ENCODE measurements at places on chromosomes 16 and 17. TPM values are rescaled to one million over a fixed set of nuclear protein-coding genes. Genes with fewer than 3 reads are reported as not detected.
A peak's percentile ranks its signal among the peaks of the same experiment; 100 is the strongest.

GRCh38 chr16:18024611-18025010 lies 311.9 kb downstream of the NPIPA8 start:
- DNase-seq, result no peak

- no peak for DNase-seq
Measured at GRCh38 chr17:55873017-55873758, 122.3 kb downstream of the PCTP start.

GRCh38 chr16:64933885-64934284 lies 188.0 kb downstream of the CDH11 start:
- DNase-seq, result no peak

GRCh38 chr17:78252111-78252634 lies 20.7 kb downstream of the TMEM235 start:
- DNase-seq, result peak; percentile 54

DNA sequence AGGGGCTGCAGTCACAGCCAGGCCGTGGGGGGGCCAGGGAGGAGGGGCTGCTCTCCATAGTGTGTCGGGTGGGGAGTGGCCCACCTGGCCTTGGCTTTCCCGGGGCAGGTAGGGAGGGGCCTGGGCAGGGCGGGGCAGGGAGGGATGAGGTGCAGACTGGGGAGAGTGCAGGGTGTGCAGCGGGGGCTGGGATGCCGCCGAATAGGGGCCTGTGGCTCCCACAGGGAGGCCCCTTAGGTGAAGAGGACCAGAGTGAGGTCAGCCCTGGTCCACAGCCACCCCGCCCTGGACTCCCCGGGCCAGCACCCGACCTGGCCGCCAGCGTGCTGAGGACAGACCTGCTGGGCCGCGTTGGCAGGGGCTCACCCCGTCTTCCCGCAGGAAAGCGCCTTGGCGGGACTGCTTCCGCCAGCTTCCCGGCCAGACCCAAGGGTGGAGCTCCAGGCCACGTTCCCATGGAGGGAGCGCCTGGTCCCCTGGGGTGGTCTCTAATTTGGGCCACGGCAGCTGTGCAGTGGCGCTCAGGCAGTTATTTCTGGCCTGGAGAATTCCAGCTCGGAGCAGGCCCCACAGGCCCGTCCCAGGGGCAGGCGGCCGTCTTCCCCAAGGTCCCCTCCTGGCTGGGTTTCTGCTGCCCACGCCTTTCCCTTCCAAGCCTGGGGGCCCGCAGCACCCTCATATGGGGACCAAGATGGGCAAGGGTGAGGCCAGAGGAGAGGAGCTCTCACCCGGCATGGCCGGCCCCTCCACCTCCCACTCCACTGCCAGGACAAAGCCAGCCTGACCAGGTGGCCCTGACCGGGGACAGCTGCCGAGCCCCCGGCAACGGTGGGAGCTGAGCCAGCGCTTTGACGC lies 27.9 kb downstream of the CACNA1H start:
- no peak for DNase-seq

DNA sequence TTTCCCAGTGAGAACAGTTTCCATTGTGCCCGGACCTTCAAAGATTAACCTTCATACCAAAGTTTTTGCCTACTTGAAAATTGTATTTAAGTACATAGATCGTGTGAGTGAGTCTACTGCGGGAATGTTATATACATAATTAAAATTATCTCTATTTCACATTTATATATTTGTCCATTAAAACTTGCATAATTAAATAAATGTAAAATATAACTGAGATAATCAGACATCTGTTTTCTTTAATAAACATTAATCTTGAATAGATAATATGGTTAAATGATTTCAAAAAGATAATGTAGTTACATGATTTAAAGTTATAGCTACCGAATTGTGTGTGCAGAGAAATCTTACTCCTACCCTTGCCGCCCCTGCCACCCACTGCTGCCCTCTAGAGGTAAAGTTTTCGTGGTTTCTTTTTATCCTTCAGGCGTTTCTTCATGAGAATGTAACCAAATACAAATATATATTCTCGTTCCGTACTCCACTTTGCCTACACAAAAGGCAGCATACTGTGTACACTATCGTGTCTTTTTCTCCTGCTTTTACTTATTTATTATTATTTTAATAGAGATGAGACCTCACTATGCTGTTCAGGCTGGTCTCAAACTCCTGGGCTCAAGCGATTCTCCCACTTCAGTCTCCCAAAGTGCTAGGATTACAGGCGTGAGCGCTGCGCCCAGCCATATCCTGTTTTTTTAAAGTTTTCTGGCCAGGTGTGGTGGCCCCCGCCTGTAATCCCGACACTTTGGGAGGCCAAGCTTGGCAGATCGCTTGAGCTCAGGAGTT lies 35.6 kb downstream of the RPA1 start:
- peak; percentile 34 for DNase-seq

DNA sequence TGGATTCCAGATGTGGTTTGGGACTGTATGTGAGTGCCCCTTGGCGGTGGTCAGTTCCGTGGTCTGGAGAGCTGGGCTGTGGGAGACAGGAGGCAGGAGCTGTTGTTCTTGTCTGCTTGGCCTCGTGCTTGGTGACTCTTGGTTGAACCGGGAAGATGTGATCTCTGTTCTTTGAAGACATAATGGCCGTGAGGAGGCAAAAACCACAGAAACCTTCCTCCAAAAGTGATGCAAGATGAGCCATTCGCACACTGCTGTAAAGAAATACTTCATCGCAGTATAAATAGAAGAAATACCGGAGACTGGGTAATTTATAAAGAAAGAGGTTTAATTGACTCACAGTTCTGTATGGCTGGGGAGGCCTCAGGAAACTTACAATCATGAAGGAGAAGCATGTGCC lies 128.8 kb downstream of the RAP1GAP2 start:
- no peak for DNase-seq

DNA sequence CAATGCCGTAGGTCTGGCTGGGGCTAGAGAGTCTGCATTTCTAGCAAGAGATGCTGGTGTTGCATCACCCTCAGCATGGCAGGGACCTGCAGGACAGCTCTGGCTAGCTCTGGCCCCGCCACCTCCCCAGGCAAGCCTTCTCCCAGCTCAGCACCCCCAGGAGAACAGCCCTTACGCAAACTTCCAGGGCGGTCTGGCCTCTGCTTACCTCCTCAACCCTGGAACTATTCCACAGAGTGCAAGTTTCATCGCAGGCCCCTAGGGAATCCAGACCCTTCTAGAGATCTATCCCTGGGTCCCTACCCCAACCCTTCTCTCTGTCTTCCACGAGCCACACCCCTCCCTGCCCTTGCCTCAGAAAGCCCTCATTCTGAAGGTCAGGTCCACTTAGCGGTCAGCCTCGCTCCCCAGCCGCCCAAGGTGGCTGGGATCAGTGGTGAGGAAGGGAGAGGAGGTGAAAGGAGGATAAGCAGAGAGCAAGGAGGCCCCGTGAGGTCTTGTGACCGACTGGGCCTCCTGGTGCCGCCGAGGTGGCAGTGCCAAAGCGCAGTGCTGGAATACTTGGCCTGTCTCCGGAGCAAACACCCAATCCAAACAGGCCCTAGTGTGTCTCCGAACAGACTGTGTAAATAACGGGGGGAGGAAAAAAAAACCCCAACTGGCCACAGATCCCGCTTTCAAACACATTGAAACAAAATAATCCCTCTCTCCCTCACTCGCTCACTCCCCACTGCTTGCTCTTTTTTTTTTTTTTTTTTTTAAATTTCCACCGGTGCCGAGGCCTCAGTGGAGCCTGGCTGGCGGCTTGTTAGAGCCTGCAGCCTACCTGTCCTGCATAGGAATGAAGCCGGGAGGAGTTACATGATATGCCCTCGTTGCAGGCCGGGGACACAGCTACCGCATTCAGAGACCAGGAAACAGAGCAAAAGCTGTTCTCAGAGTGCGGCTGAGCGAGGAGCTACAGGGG lies 380.9 kb downstream of the SOX9 start:
- peak; percentile 48 for DNase-seq

- DNase-seq, result no peak
Measured at GRCh38 chr16:66467611-66468010, 40.5 kb downstream of the BEAN1 start.

DNA sequence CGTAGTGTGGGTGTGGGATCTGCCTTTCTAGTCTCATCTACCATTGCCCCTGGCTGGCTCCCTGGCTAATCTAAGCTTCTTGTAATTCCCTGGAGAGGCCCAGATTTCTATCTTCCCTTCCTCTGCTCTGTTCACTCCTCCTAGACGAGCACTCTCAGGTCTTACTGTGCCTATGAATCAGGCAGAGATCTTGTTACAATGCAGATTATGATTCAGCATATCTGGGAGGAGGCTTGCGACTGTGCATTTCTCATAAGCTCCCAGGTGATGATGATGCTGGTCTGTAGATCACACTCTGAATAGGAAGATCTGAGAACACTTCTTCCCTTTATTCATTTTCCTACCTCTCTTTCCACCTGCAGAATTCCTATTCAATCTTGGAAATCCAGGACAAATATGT lies 200.1 kb downstream of the CBLN1 start:
- no peak for DNase-seq

- no peak for DNase-seq
Measured at GRCh38 chr16:10575506-10576130, 4.8 kb downstream of the EMP2 start.

DNA sequence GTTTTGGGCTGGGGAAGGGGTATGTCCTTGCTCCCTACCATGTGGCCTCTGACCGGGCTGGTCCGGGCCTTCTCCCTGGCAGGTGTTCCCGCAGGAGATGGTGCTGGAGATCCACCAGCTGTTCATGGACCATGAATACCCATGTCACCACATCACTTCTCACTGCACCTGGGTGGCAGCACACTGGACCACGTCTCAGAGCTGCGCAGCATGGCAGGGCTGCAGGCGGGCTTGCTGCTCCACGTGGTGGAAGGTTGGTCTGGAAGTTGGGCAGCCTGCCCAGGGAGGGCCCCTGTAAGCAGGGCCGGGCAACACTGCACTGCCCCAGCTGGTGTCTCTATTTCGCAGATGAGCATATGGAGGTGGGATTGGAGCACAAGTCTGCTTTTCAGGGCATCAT lies 169.5 kb upstream of the ZNF267 start:
- no peak for DNase-seq

GRCh38 chr17:7862692-7863437 lies 5.1 kb downstream of the CYB5D1 start:
- no peak for DNase-seq

GRCh38 chr16:81612351-81613163 lies 166.5 kb upstream of the PLCG2 start:
- no peak for DNase-seq

The COL1A1 gene
- 91.9 TPM for total RNA-seq

The CCDC40 gene
- 2.0 TPM for total RNA-seq

The RAMP2 gene
- 5.0 TPM for total RNA-seq

The CSNK2A2 gene
- 47.5 TPM for total RNA-seq

The HCRT gene
- not detected for total RNA-seq

The PLCD3 gene
- total RNA-seq, result 566 TPM

The TP53TG3D gene
- not detected for total RNA-seq

The RHBDL3 gene
- total RNA-seq, result 0.73 TPM
